ENCODE measurements at places on chromosomes 7 and 10.

- peak; percentile 11 for DNase-seq
Measured at GRCh38 chr10:121753726-121754476, 155.7 kb upstream of the FGFR2 start.

- DNase-seq: no peak
Measured at GRCh38 chr7:30845426-30846135, 66.1 kb upstream of the AQP1 start.

DNA sequence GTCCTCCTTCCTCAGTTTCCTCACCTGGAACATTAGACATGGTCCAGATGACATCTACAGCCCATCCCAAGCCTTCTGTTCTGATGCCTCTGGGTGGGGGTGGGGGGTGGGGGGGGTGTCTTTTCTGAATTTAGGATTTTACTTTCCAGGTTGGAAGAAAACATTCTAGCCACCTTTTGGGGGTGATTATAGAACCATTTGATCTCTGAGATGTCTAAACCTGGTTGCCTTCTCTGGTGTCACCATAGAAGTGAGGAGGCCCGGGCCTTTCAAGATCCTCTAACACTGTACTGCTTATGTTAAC lies 411.0 kb upstream of the ZMIZ1 start:
- no peak for DNase-seq

DNA sequence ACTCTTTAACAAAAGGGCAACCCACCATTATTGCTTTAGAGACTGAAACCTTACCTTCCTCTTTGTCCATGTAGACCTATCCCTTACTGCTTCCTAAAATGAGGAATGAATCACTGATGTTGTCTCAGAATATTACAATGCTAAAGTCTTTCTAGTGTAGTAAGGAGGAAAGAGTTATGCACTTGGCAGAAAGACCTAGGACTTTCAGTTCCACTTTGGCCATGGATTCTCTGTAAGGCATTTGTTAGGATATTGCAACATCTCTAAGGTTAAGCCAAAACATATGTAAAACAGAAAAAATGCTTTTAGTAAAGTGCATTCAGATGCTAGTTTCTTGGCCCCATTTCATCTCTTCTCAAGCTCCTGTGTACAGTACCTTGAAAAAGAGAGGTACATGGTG lies 230.9 kb downstream of the PARD3 start:
- no peak for DNase-seq

GRCh38 chr7:19920705-19921104 lies 147.3 kb upstream of the TMEM196 start:
- DNase-seq: no peak

DNA sequence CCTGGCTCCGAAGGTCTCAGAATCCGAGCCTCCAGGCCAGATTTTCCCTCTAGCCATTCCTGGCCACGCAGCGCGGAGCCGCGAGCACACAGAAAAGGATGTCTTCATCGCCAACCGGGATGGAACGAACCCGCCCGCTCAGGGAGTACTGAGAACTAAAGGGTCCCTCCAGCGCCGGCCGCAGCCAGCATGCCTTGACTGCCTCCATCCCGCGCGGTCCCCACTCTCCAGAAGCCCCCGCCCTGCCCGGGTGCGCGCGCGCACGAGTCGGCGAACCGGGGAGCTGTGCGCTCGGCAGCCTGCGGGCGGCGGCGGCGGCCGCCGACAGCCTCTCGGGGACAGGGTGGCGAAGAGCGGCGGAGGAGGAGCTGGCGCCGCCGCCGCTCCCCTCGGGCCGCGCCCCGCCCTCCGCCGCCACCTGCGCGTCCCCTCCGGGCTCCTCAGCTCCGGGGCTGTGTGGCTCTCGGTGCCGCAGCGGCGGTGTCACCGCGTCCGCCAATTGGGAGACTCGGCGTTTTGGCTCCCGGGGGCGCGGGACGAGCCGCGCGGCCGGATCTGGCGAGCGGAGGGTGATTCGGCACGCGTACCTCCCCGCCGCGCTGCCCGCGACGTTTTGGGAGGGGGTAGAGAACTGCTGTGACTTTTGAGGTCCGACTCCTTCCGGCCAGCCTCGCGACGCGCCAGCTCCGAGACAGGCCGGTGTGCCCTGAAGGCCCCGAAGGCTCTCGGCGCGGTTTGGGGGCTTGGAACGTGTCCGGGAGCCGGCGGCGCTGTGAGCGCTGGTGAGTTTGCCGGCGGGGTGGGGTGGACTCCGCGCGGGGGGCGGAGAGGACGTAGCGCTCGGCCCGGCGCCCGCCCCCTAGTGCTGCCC lies 453 bp upstream of the GALNT17 start:
- no peak for DNase-seq

DNA sequence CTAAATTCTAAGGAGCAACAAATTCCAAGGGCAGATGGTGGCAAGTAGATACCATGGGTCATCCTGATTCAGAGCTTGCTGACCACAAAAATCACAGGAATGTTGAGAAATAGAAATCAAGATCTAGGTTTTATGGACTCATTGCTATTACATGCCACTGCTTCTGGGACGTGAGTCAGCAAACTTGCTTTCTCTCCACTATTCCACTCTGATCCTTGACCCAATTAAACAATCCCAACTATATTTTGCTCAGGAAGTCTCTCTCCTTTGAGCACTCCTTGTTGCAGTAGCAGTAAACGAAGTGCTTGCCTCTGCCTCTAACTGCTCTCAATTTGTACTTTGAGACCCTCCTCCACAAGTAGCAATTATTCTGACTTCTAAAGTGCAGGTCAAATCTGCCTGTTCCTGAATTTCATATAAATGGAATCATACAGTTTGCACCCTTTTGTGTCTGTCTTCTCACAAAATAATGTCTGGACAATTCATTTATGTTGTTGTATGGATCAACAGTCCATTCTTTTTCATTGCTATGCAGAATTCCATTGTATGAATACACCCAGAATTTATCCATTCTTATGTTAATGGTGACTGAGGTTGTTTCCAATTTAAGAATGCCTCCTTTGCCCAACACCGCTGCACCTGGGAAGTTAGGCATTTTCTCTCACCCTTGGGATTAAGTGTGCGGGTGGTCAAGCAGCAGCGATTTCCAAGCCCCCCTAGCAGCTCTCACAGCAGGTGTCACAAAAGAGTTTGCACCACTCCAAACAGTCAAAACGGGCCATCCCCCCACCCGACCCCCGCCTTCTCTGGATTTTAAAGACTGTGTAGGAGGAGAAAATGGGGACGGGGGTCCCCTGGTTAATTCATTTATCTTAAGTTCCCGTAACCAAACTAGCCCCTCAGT lies 35.9 kb downstream of the ACSM6 start:
- DNase-seq: no peak

- no peak for DNase-seq
Measured at GRCh38 chr10:6583447-6583846, 3.4 kb upstream of the PRKCQ start.

DNA sequence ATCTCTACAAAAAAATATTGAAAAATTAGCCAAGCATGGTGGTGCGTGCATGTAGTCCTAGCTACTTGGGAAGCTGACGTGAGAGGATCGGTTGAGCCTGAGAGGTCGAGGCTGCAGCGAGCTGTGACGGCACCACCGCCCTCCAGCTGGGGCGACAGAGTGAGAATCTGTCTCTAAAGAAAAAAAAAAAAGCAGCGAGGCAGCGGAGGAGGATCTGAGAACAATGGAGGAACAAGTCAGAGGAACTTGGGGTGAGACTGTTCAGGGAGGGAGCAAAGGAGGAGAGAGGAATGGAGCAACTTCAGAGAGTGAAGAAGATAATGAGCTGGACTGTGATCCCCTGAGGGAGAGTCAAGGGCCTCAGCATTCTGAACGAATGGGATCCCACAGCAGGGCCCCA lies 85.4 kb downstream of the MKX start:
- no peak for DNase-seq

- DNase-seq: no peak
Measured at GRCh38 chr10:100693821-100694220, 51.6 kb upstream of the PAX2 start.

DNA sequence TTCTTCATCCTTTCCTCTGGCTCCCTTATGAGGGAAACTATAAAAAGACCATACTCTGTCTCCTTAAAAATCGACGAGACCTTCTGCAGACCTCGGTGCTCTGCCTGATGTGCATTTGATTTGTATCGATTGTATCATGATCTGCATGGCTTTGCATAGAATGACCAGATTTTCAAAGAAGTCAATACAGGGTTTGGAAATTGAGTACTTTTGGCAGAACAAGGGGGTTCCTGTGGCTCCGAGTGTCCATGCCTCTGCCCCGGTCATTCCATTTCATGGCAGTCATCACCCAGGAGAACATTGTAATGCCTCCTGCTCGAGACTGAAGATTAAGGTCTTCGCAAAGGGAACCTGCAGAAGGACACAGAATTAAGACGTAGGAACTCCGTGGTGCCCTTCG lies 685 bp downstream of the CASP2 start:
- no peak for DNase-seq

DNA sequence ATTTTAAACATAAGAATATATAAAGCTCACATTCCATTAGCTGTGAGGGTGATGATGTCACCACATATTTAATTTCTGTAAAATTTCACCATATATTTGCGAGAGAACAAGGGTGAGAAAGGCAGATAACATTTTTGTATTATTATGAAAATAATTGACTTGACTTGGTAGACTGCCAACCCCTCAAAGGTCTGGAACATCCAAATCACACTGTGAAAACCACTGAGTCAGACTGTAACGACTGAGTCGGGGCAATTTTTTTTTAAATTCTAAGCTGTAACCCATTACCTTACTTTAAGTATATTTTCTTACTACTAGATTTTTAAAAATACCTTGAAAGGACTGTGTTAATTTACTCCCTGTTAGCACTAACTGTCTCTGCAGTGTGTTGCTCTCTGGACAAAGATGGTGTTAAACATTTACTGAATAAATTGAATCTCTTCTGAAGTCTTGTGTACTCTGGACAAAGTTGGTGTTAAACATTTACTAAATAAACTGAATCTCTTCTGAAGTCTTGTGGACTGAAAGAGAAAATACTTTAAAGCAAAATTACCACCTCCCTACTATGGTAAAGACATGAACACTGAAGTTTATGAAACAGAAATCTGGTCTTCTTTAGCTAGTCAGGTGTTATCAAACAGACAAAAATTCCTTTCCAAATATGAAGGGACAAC lies 14.1 kb downstream of the PDZD8 start:
- no peak for DNase-seq

DNA sequence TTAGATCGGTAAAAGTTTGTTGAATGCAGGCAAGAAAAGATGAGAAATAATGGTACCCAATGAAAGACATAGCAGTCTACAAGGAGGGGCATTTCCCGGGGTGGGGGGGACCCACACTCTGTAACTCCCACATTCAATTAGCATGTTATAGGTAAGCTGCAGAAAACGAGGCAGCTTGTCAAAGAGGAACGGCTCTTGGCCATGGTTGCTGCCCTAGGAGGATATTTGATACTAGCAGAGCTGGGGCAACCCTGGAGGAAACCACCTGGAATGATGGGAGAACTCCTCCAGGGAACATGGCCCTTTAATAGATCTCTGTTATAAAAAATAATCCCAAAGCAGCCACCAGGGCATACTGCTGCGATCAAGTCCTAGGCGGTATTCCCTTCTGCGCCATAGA lies 98.5 kb downstream of the EGFR start:
- DNase-seq: no peak

DNA sequence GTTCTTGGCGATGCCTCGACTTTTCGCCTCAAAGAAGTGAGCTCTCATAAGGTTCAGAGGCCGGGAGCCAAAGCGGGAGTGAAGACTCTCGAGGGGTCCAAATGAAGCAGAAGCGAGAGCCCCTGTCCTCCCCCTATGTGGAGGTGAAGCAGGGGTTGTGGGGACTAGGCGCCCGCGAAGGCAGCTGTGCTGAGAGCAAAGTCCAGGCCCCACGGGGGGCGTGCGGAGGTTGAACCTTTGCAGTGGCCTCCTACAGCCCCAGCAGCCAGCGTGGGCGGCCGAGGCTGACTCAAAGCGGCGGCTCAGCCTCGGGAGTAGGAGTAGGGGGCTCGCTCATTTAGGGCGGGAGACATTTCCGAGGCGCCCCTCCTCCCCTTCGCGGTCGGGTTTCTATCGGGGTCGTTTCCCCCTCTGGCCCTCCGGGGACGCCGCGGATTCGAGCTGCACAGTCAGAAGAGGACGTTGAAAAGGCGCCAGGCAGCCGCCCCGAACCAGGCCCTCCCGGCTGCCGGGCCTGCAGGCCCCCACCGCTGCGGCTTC lies 553 bp upstream of the ADD3 start:
- peak; percentile 35 for DNase-seq

DNA sequence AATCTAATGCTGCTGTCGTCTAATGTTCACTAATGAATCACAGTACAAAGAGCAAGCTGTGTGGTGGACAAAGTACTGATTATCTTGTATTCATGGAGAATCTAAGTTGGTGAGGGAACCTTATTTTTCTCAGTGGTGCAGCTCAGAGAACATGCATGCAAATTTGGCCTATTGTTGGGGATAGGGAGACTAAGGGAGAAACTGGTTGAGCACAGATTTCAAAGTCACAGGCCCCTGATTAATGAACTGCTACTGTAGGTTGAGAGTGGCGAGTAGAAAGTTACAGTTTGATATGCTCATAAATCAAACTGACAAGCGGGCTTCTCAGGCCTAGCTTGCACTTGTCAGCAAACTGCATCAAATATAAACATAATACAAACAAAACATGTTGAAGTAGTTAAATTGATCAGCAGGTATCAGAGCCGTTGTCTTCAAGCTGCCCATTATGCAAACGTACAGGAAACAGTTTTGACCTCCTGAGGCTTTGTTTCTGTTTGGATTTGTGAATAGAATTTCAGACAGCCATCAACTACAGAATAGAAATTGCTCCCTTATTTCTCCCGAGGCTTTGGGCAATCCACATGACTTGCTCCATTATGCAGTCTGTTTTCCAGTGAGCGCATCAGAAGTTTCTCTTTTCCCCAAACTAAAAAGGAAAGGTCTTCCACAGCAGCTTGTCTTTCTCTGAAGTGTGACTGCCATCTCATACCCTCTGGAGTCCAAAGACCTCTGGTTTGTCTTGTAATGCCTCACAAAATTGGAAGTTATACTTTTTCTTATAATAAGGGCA lies 215.8 kb downstream of the FOXP2 start:
- DNase-seq: no peak
